Effector memory CD8-positive, alpha-beta T cell (primary cell): ENCODE measurements at places on chromosomes 7 and 10.

- H3K27me3 ChIP-seq, result peaks cover 12% of the 10 kb centered on the region
- H3K27ac ChIP-seq, result no peak overlapping the region
- H3K36me3 ChIP-seq, result no peaks in the 10 kb centered on the region
- H3K4me1 ChIP-seq, result no peaks in the 10 kb centered on the region
- H3K4me3 ChIP-seq, result no peak overlapping the region
Measured at GRCh38 chr7:73940701-73941238, 79.8 kb downstream of the TMEM270 start.

DNA sequence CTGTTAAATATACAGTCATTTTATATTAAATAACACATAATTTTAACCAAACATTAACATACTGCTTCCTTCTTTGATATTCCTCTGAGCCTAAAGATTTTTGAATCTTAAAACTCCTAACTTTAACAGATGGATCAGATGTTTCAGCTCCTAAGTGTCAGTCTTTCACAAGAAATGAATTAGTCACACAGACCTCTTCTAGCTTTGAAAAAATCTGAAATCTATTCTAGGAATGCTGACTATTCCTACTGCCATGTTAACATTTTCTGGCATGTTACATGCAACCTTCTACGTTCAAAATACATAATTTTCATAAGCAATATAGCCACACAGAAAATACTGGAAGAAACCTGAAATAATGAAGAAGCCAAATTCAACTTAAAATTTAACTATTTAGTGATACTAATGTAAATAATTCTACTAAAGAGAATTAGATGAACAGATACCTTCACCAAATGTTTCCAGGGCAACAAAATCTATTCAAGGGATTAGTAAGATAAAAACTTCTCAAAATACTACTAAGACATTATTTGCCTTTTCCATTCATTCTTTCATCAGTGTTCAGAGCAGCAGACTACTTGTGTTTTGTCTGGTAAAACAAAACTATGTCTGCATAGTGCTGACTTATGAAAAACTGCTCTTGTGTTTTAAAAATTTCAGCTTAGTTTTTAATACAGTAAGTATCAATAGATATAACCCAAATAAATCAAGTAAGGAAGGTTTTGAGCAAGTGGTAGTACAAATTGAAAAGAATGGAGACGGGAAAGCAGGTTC, 9.2 kb downstream of the JMJD1C start:
- H3K4me3 ChIP-seq, result no peak overlapping the region
- peak overlapping the region; percentile 17 for H3K27ac ChIP-seq
- H3K36me3 ChIP-seq, result peaks cover 4% of the 10 kb centered on the region
- no peak for DNase-seq
- no peaks in the 10 kb centered on the region for H3K27me3 ChIP-seq

GRCh38 chr7:320297-320696, 30.3 kb downstream of the FOXL3 start:
- H3K4me1 ChIP-seq, result no peaks in the 10 kb centered on the region
- no peak overlapping the region for H3K4me3 ChIP-seq
- H3K27me3 ChIP-seq, result peaks cover 56% of the 10 kb centered on the region
- H3K36me3 ChIP-seq, result no peaks in the 10 kb centered on the region
- no peak overlapping the region for H3K27ac ChIP-seq

DNA sequence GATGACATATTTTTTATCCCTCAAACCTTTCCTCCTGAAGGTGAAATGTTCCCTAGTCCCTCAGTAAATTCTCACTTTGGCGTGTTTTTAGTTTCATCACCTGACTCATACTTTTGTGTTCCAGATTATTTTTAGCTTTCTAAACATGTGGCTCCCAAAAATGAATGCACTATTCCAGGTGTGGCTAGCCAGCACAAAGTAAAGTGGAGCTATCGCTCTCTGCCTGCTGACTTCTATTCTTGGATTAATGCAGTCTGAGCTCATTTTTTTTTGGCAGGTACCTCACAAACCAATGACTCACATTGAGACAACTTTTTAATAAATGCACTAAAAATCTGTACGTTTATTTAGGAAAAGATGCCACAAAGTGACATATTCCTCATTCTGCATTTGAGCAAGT, 58.8 kb upstream of the LANCL2 start:
- no peak overlapping the region for H3K27ac ChIP-seq
- no peak overlapping the region for H3K4me3 ChIP-seq
- peaks cover 13% of the 10 kb centered on the region for H3K36me3 ChIP-seq
- H3K4me1 ChIP-seq, result peaks cover 64% of the 10 kb centered on the region
- no peak for DNase-seq

DNA sequence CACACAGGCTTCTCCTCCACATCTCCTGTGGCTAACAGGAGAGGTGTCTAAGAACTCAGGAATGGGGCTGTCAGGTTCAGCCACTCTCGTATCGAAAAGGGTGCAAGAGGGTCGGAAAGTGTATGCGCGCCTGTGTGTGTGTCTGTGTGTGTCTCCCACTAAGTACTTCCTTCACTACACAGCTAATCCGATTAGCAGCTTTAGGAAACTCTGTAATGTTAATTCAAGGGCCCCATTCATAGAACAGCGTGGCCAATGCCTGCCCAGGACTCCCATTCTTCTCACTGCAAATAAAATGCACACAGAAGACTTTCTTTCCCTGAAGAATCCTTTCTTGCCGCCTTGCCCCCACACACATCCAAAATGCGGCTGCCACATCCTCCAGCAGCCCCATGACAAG, 39.9 kb downstream of the TLL2 start:
- H3K27ac ChIP-seq, result no peak overlapping the region
- peaks cover 4% of the 10 kb centered on the region for H3K4me1 ChIP-seq
- no peak overlapping the region for H3K4me3 ChIP-seq

DNA sequence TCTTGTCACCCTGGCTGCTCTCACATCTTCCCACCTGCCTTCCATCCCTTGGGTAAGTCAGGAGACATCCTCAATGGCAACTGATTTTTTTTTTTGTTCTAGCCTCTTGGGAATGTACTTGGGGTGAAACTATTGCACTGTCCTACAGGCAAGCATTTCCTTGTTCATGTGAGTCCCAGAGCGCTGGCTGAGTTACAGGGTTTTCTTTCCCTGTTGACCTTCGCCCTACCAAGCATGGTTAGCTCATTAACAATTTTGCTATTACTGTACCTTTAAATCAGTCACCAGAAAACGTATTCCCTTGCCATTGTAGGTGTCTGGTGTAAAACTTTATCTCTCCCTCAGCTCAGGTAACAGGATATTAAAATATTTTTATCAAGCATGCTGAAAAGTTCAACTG, 98.9 kb downstream of the PRLHR start:
- H3K36me3 ChIP-seq, result no peaks in the 10 kb centered on the region
- no peak for DNase-seq
- no peak overlapping the region for H3K4me3 ChIP-seq
- no peak overlapping the region for H3K27ac ChIP-seq
- peaks cover 44% of the 10 kb centered on the region for H3K27me3 ChIP-seq

DNA sequence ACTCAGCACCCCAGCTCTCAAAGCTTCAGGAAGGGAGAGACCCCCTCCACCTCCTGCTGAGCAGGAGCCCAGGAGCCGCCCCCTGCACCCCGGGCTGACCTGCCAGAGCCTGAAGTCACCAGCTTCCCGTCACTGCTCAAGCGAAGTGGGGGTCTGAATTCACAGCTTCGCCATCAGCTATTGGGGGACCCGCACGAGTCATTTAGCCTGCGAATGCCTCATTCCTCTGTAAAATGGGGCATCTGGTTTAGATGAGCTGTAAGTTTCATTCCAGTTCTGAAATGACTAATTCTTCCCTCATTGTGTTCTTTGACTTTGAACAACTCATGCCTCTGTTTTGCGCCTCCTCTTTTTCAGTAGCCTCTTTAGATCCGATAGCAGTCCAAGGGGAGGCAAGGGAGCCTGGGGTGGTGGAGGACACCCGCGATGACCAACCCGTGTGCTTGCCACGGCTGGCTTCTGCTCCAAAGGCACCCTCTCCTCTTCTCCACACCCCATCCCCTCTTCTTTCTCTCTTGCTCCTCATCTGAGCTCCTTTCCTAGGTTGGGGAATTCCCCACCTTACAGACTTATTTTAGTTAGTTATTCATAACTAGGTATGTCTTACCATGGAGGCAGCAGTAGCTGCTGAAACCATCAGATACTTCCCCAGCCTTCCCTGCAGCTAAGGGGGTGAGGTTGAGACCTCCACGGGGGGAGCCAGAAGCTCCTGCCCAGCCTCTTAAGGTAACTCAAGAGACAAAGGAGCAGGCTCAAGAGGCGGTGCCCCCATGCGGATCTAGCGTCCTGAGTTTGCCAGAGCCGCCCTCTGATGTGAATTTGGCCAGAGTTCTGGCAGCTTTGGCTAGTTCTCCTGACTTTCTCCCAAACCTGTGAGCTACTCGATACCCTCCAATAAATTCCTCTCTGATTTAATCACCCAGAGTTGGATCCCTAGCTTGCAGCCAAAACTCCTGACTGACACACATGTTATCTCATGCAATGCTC, 47.7 kb downstream of the RBM17 start:
- no peak for DNase-seq
- H3K36me3 ChIP-seq, result peaks cover 7% of the 10 kb centered on the region
- H3K4me3 ChIP-seq, result peak overlapping the region; percentile 33
- H3K4me1 ChIP-seq, result peaks cover 27% of the 10 kb centered on the region

GRCh38 chr7:18520450-18521235, 25.1 kb downstream of the HDAC9 start:
- no peak overlapping the region for H3K4me3 ChIP-seq
- no peak overlapping the region for H3K27ac ChIP-seq
- no peaks in the 10 kb centered on the region for H3K27me3 ChIP-seq
- DNase-seq, result no peak

DNA sequence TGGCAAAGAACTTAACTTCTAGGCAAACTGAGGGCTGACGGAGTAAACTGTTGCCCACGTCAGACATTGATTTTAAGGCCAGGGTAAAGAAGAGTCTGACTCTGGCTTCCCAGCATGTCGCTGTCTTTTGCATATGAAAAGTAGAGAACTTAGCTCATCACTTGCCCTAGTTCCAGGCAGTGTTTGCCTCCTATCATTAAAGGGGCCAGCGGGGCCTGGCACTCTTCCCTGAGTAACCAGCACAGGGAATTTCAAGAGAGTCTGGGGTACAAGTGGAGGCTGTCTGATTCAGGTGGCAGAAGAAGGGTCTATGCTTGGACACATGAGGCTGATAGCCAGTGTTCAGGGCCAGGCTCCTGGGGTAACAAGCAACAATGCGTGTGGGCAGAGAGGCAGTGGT, 4.8 kb downstream of the DENND2A start:
- no peak overlapping the region for H3K4me3 ChIP-seq
- H3K27me3 ChIP-seq, result peaks cover 46% of the 10 kb centered on the region
- H3K4me1 ChIP-seq, result peaks cover 5% of the 10 kb centered on the region
- H3K27ac ChIP-seq, result no peak overlapping the region
- H3K36me3 ChIP-seq, result peaks cover 4% of the 10 kb centered on the region

DNA sequence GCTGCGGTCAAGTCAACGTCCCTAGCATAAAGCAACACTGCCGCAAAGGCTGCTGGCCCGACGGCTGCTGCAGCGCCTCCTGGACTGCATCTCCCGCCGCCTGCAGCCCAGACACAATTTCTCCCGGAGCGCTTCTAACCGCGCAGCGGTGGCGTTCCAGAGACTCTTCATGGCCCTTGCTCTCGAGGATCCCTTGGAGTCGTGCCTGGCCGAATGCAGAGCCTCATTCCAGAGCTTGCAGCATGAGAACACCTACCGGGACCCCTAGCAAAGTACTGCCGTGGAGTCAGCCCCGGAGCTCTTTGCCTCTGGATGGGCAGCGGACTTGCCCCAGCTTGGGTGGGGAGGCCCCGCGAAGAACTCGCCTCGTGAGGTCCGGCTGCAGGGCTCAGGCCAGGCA, 79.7 kb upstream of the ZNF32 start:
- H3K36me3 ChIP-seq, result peaks cover 3% of the 10 kb centered on the region
- H3K4me3 ChIP-seq, result no peak overlapping the region
- H3K27me3 ChIP-seq, result peaks cover 9% of the 10 kb centered on the region
- no peaks in the 10 kb centered on the region for H3K4me1 ChIP-seq
- no peak for DNase-seq

DNA sequence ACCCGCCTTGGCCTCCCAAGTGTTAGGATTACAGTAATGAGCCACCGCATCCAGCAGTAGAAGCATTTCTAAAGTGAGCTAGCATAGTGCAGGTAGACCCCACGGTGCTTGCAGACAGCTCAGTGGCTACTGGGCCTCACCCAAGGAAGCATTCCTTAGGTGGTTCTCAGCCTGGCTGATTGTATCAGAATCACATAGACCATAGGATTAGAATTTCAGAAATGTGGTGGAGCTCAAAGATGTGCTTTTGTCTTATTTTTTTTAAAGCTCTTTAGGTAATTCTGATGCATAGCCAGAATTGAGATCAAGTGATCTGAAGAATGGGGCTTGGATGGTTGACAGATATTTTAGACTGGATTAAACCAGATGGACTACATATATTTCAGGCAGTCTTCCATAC, 10.9 kb downstream of the ANLN start:
- no peaks in the 10 kb centered on the region for H3K36me3 ChIP-seq
- DNase-seq, result no peak
- H3K27me3 ChIP-seq, result no peaks in the 10 kb centered on the region
